ENCODE measurements at places on chromosomes 1 and 21.

DNA sequence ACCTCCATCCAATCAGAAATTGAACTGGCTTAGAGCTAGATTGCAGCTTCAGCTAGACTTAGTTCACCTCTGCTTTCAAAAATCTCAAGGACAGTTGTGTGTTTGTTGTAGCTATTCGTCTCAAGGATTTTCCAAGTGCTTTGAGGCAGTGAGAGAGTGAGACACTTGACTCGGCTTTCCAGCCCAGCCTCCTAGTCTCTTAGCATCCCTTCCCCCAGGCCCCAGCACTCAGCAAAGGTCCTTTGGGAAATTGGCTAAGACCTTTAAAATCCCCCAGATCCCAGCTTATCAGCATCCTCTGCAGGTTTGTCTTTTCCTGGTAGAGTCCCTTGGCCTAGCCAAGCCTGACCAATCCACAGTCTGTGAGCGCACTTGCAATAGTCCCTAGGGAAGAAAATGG lies 47.9 kb upstream of the PROX1 start:
- DNase-seq: no peak

DNA sequence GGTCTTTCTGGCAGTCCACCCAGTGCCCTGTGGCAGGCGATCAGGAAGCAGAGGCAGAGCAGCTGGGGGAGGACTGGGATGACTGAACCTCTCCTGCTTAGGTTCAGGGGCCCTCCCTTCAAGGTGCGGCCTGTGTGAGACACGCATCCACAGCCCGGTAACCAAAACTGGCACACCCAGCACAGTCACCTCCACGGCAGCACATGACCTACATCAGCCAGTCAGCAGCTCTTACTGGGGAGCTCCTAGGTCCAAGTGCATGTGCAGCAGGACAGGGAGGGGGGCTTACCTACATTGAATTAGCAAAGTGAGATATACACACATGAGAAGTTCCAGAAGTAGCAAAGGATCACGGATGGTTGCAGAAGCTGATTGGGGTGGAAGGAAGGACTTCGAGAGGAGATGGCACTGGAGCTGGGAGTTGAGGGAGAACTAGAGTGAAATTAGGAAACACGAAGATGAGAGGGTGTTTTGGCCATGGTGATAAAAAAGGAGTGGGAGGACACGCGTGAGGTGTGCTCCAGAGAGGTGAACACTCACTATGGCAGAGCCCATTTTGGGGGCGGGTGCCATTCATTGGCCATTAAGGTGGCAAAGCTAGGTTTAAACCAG lies 51.4 kb upstream of the IRF2BP2 start:
- DNase-seq: no peak

- DNase-seq: no peak
These were observed 46.6 kb downstream of the RGS7 start for GRCh38 chr1:241310451-241310850.

- DNase-seq: no peak
These were observed 7.1 kb upstream of the NID1 start for GRCh38 chr1:236072001-236072400.

DNA sequence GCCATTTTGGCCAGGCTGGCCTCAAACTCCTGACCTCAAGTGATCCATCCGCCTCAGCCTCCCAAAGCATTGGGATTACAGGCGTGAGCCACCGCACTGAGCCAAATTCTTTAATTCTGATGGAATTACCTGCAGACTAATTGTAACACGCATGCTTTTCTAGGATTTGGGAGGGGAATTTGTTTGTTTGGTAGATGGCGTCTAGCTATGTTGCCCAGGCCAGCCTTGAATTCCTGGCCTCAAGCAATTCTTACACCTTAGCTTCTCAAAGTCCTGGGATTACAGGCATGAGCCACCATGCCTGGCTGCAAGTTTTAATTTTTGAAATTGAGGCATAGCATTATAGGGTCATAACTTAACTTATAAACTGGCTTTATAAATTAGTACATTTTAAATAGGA lies 18.6 kb downstream of the RTCA start:
- no peak for DNase-seq

GRCh38 chr1:183514235-183514634 lies 41.9 kb downstream of the SMG7 start:
- no peak for DNase-seq

DNA sequence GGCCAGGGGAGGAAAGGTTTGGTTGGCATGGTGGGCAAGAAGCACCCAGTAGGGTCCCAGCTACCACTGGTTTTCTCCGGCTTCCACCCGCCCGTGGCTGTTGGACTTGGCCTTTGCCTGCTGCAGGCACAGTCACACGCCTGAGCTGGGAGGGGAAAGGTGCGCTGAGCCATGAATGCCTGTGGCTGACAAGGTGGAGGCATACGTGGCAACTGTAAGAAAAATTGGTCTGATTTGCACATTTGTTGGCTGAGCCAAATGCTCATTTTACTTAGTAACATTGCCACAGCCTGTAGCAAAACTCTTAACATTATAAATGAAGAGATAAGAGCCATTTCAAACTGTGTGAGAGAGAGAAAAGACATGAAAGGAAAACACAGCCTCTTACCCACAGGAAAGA lies 191.6 kb downstream of the PTPRC start:
- no peak for DNase-seq

- no peak for DNase-seq
These were observed 318.8 kb downstream of the PCP4 start for GRCh38 chr21:40186045-40186444.

GRCh38 chr1:44566281-44567046 lies 107.8 kb downstream of the TMEM53 start:
- no peak for DNase-seq

DNA sequence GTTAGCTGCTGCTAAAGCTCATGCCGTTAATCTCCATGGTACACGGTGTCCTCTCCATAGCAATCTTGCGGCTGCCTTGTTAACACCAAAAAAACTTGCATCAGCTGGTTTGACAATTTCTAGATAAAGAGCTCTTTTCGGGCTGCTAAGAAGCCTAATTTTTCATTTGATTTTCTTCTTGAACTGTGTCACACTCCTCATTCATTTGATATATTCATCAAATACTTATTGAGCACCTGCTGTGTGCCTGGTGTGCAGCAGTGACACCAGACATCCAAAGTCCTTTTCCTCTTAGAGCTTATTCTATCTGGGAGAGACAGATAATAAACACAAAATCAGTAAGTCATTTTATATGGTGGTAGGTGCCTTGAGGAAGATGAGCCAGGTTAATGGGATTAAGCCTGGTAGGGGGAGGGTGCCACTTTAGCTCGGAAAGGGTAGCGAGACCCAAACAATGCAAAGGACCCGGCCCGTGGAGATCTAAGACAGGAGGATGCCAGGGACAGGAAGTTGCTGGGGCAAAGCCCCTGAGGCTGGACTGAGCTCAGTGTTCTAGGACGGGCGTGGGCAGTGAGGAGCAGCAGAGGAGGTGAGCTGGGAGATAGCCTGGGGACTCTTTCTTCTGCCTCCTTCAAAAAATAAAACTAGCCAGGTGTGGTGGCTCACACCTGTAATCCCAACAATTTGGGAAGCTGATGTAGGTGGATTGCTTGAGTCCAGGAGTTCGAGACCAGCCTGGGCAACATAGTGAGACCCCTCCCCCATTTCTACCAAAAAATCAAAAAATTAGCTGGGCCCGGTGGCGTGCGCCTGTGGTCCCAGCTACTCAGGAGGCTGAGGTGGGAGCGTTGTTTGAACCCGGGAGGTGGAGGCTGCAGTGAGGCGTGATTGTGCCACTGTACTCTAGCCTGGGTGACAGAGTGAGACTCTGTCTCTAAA lies 50.7 kb upstream of the LGALS8 start:
- no peak for DNase-seq

DNA sequence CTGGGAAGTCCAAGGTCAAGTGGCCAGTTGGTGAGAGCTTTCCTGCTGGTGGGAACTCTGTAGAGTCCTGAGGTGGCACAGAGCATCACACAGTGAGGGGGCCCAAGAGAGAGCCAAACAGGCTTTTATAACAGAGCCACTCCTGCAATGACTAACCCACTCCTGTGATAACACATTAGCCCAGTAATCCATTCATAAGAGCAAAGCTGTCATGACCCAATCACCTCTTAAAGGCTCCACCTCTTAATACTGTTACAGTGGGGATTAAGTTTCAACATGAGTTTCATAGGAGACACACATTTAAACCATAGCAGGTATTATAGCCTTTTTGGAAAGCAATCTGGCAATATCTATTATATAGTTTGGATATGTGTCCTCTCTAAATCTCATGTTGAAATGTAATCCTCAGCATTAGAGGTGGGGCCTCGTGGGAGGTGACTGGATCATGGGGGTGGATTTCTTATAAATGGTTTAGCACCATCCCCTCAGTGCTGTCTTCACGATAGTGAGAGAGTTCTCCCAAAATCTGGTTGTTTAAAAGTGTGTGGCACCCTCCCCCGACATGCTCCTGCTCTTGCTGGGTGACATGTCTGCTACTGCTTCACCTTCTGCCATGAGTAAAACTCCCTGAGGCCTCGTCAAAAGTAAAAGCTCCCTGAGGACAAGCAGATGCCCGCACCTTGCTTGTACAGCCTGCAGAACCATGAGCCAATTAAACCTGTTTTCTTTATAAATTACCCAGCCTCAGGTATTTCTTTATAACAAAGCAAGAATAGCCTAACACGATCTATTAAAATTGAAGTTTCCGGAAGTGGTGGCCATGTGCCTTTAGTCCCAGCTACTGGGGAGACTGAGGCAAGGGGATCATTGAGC lies 64.5 kb downstream of the CD58 start:
- DNase-seq: no peak

- DNase-seq: no peak
These were observed 87.0 kb downstream of the POFUT2 start for GRCh38 chr21:45200581-45201296.

GRCh38 chr21:28358170-28358569 lies 634.5 kb downstream of the LTN1 start:
- DNase-seq: no peak

DNA sequence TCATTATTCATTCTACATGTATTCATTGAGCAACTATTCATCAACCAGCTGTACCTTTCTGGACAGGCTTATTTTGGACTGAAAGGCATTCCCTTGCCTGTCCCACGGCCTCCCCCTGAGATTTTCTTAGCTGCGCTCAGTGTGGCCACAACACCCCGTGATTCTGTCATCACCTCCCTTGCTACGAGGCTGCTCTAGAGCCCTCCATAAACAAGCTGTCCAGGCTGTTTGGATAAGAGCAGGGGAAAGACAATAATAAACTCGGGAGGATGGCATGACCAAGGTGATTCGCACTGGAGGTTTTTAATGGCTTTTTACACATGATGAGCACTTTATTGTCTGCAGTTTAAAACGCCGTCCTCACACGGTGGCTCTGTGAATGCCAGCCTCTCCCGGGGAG lies 139.7 kb downstream of the ROR1 start:
- DNase-seq: no peak

DNA sequence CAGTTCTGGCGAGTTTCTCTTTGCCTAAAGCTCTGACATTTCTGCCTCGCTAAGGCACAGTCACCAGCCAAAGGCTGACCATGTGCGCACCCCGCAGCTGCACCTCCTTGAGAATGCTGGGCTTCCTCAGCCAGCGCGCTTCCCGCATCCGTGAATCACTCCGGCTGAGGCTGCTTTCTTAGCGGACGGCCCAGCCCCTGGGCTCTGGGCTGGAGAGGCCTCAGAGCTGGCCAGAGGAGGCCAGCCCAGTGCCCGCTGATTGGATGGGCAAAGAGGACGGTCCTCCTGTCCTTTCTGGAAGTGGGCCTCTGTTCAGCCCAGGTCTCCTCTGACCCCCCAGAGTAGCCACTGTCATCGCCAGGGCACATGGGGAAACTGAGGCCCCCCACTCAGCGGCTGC lies 56.1 kb downstream of the PRDM16 start:
- no peak for DNase-seq

DNA sequence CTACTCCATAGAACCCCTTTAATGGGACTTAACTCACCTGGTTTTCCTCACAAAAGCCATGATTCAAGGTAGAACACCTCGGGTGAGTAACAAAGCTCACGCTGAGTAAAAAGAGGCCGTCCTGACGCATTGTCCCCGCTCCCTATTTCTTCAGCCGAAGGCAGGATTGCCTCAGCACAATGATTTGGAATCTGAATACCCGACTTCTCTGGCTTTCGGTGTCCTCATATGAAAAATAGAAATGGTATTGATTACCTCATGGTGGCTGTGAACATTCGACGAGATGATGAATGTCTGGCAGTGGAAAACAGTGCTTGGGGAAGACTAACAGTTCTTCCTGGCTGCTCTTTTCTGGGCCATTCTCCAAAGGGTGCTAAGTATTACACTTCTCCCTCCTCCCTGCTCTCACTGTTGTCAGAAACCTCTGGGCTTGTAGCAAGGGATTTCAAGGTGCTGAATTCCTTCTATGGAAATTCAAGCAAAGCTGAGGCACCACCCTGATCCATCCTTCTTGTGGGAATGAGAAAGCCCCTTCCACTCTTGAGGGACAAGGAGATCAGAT lies 148.3 kb downstream of the C1orf94 start:
- no peak for DNase-seq

GRCh38 chr1:10671090-10671489 lies 125.4 kb downstream of the CASZ1 start:
- DNase-seq: no peak

DNA sequence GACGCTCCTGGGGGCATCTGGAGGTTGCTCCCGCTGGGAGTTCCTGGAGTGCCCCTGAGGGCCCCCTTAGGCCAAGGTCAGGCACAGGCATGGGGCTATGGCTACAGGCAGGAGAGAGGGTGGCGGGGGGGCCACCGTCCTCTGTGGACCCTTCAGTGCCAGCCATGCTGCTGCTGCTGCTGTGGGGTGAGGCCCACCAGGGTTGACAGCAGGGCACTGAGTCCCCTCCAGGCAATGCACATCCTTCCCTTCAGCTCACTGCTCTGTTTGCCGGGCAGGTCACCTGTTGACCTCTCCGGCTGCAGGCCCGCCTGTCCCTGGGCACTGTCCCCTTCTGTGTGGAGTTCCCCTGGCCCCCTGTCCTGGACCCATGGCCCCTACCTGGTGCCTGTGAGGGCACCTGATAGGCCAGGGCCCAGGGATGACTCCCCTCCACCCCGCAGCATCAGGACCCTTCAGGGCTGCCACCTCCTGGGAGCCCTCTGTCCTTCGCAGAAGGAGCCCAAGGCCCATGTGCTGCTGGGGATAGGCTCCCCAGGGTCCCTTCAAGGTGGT lies 34.1 kb upstream of the ADARB1 start:
- no peak for DNase-seq

- no peak for DNase-seq
These were observed 74.3 kb downstream of the DDR2 start for GRCh38 chr1:162706606-162707005.

DNA sequence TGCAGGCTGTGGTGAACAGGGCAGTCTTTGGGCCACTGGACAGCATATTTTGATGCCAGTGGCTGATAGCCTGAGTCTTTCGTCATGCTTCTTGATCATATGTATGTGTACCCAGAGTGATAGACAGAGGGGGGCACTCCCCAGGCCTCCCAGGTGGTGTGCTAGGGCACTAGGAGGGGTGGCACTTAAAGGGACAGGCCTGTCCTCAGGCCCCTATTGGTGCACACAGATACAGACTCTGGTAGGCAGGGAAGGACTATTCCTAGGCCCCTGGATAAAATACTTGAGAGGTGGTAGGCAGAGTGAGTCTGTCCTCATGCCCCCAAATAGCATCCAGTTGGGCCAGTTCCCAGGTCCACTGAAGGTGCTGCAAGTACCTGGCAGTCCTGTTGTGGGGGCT lies 76.6 kb upstream of the SAMD13 start:
- no peak for DNase-seq

GRCh38 chr1:181503171-181503810 lies 20.0 kb downstream of the CACNA1E start:
- no peak for DNase-seq

GRCh38 chr21:31592963-31593560 lies 66.4 kb upstream of the SOD1 start:
- DNase-seq: no peak

- DNase-seq: no peak
These were observed 12.8 kb upstream of the RIPK4 start for GRCh38 chr21:41779659-41780058.
